ENCODE measurements at places on chromosomes 1 and 21. TPM values are rescaled to one million over a fixed set of nuclear protein-coding genes. Genes with fewer than 3 reads are reported as not detected.

Gene SMCP
- not detected for total RNA-seq

Gene CA6
- not detected for total RNA-seq

Gene TTC22
- 8.4 TPM for total RNA-seq

DNA sequence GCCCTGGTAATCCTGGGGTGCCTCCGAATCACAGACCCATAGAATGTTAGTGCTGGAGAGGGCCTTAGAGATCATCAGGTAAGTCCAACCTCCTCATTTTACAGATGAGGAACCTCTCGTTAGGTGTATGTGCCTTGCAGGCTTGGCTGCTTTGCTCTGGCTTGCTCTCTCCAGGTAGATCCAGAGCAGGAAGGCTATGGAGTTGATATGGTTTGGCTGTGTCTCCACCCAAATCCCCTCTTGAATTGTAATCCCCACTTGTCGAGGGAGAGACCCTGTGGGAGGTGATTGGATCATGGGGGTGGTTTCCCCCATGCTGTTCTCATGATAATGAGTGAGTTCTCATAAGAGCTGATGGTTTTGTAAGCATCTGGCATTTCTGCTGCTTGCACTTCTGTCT, 186.0 kb upstream of the PLXNA2 start:
- H3K4me3 ChIP-seq: no peak overlapping the region
- no peaks in the 10 kb centered on the region for H3K27me3 ChIP-seq
- DNase-seq: no peak
- H3K36me3 ChIP-seq: no peaks in the 10 kb centered on the region
- no peak overlapping the region for H3K27ac ChIP-seq

- H3K27ac ChIP-seq: no peak overlapping the region
- H3K4me1 ChIP-seq: peaks cover 34% of the 10 kb centered on the region
- no peaks in the 10 kb centered on the region for H3K27me3 ChIP-seq
- H3K4me3 ChIP-seq: no peak overlapping the region
Measured at GRCh38 chr1:234853906-234854644, 244.1 kb upstream of the IRF2BP2 start.

GRCh38 chr1:81540216-81540615, 260.5 kb upstream of the ADGRL2 start:
- no peaks in the 10 kb centered on the region for H3K4me1 ChIP-seq
- no peak overlapping the region for H3K4me3 ChIP-seq
- no peaks in the 10 kb centered on the region for H3K36me3 ChIP-seq
- H3K27me3 ChIP-seq: no peaks in the 10 kb centered on the region
- DNase-seq: no peak

Gene EPS8L3
- total RNA-seq: not detected

Gene NGF
- total RNA-seq: 0.97 TPM

Gene PRKAA2
- total RNA-seq: 1.9 TPM

GRCh38 chr1:212565571-212566305, 42.8 kb upstream of the ATF3 start:
- H3K4me3 ChIP-seq: no peak overlapping the region
- H3K4me1 ChIP-seq: peaks cover 15% of the 10 kb centered on the region
- no peaks in the 10 kb centered on the region for H3K27me3 ChIP-seq
- H3K36me3 ChIP-seq: no peaks in the 10 kb centered on the region
- no peak overlapping the region for H3K27ac ChIP-seq

Data from lower lobe of right lung (tissue), 2 donors.